Foreskin fibroblast (primary cell): ENCODE measurements at places on chromosomes 13 and 19.

DNA sequence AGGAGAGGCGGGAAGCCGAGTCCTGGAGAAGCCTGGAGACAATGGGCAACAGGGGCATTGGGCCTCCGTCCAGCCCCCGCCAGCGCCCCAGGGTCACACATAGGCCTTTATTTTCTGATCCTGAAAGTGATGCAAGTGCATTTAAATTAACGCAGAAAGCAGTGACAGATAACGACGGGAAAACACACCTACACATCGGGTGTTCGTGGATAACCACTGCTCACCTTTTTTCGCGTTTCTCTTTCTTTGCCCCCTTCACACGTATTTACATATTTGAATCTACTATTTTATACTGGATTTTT is 30.4 kb upstream of the GRTP1 start:
- DNase-seq, result no peak

DNA sequence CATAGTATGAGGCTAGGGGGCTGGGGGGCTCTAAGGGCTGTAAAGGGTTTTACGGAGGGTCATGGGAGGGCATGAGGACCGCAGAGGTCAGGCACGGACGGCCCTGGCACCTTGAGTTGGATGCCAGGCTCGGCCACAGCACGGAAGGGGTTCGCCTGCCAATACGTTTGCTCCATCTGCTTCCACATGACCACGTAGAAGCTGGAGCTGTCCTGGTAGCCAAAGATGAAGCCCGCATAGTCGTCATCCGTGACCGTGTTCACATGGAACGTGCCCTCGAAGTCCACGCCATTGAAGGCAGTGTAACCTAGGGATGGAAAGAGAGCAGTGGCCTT is 6.4 kb downstream of the COMP start:
- no peak for DNase-seq

DNA sequence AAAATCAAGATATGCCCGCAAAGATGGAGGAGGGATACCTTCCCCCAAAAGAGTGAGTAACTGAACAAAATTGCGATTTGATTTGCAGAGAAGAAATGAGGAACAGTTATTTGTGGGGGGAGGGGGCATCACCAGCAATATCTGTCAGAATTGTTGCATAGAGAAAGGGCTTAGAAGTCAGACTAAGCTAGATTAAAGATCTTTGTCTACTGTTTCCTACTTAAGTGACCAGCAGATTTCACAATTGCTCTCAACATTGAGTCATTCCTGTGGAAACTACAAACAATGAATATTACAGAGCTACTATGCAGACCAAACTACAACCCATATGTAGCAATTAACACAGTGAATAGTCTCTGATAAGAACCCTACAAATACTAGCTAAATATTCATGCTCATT is 27.4 kb downstream of the FPR3 start:
- DNase-seq, result peak; percentile 6

GRCh38 chr13:28058866-28059613 is 41.3 kb downstream of the FLT3 start:
- peak; percentile 41 for DNase-seq

DNA sequence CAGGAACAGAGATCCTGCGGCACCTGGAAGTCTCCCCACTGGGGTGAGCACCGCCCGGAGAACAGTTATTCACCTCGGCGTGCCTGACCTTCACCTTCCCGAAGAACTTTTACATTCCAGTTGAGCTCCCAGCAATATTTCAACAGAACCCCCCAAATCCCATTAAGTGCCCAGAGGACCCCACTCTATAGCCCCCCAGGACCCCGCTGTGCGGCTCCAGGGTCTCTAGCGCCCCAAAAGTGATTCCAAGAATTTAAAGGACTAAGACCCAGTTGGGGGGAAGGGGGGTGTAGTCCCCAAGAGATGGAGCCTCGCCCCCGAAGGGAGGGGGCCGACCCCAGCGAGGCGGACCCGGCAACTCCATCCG is 480 bp downstream of the GPR108 start:
- no peak for DNase-seq

- no peak for DNase-seq
Observed at GRCh38 chr19:51525651-51526050, 5.8 kb downstream of the SIGLEC6 start.

GRCh38 chr13:98813993-98814392 is 61.5 kb upstream of the SLC15A1 start:
- peak; percentile 50 for DNase-seq

- no peak for DNase-seq
Observed at GRCh38 chr19:47423203-47423882, 4.0 kb upstream of the MEIS3 start.

- DNase-seq, result no peak
Observed at GRCh38 chr19:13071444-13072187, 31.0 kb downstream of the LYL1 start.

DNA sequence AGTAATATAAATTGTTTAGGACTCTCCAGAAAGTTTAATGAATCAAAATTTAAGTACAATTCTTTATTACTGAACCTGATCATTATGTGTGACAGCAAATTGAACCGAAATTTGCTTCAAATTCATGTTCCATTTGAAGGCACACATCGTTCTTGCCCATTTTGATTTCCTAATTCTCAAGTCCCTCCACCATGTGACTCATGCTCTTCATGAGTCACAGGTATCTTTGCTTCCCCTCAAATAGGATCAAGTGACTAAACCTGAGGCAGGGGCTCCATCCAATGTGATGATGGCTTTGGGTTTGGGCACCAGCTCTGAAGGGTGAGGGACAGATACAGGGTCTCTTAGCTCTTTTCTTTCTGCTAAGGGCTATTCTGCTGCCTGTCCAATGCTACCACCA is 86.1 kb downstream of the THSD1 start:
- peak; percentile 36 for DNase-seq

DNA sequence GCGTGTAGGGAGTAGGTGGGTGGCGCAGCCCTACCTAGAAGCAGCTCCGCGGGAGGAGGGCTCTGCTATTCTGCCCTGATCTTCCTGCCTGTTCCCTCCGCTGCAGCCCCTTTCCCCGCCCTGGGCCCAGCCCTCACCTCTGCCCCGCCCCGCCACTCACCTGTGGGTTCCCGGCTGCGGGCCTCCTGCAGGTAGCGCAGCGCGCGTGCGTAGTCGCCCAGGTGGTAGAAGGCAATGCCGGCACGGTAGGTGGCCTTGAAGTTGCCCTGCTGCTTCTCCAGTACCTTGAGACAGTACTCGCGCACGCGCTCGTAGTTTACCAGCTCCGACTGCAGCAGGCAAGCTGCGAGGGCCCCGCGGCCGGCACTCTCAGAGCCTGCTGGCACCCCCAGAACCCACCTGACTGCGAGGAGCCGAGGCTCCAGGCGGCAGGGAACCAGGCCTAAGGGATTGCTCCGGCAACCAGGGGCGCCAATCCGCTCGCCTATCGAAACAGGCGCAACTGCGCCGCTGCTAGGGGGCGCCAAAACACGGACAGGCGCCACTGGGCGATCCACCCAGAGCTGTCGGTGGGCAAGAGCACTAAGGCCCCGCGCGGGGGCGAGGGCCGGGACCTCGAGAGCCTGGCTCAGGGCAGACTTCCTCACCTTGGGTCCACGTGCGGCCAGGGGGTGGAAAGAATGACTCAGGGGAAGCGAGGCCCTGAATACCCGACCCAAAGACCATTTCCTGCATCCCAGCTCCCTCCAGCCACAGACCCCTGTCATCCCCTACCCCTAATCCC is 965 bp downstream of the TTC9B start:
- DNase-seq, result no peak

GRCh38 chr19:19444681-19445155 is 39.2 kb downstream of the GATAD2A start:
- DNase-seq, result peak; percentile 59
